ENCODE measurements at places on chromosomes 6 and 20.

GRCh38 chr6:156457601-156458000 is 319.6 kb upstream of the ARID1B start:
- DNase-seq, result no peak

DNA sequence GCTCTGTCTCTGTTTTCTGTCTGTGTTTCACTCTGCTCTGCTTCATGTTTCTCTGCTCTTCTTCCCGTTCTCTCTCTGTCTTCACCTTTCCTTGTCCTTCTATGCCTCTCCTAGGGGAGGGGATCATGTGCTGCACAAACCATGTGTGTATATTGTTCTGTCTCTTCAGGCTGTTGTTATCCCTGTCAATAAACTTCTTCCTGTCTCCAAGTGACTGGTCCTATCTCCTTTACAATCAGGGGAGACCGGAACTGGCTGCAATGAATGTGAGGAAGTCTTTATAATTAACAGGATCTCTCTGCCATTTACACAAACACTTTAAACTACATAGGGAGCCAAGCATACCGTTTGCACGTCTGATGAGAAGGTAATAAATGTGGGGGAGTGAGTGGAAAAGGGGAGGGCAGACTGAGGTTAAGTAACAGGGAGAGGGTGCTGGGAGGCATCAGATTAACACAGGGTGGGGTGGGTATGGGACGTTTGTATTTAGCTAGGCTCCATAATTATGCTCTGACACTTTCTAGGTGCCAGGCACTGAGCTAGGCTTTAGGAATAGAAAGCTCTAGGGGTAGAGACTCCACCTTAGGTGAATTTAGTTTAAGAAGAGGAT is 626.1 kb downstream of the DHX35 start:
- DNase-seq, result no peak

GRCh38 chr6:131875647-131876046 is 67.8 kb downstream of the ENPP1 start:
- no peak for DNase-seq

- DNase-seq, result no peak
Measured at GRCh38 chr6:16372029-16372776, 133.8 kb downstream of the GMPR start.

- no peak for DNase-seq
Measured at GRCh38 chr6:75103431-75103830, 102.4 kb downstream of the COL12A1 start.

DNA sequence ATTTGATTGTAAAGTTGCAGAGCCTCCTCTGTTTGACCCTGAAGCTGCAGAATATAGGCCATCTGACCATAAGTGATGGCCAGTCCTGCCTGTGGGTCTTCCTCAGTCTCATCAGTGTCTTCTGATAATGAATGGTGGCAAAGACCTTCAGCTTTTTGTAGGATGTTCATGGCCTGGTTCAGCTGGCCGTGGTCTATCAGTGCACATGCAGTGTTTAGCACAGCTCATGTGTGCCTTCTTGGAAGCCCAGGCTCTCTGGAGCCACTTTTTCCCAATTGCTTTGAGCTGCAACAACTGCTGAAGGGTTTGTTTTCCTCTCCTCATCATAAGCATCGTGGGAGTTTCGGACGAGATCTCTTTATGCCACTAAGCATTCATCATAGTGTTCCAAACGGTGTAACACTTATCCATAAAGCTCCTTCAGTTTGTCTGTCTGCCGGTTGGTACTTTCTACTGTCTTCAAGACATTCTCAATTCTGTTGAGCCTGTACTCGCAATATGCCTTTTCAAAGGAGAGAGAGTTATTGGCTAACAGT is 70.1 kb upstream of the TULP4 start:
- DNase-seq, result no peak

GRCh38 chr20:31811796-31812728 is 7.1 kb upstream of the MYLK2 start:
- no peak for DNase-seq

DNA sequence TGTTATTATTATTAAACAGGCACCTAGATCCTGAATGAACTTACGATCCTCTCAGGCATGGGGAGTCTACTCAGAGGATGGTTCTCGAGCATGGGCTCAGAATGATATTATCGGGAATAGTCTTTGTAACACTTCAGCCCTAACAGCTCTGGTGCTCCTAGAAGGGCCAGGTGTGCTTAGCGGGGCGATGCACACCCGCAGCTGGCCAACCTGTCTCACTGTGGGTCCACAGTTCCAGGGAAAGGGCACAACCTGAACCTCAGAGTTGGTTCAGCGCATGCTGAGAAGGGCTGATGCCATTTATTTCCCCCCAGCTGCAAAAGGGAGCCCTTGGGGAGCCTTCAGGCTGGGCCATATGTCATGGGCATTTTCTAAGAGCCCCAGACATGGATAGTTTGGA is 26.2 kb downstream of the RRAGD start:
- no peak for DNase-seq

GRCh38 chr6:158040051-158040803 is 58.6 kb downstream of the SYNJ2 start:
- DNase-seq, result peak; percentile 51

- no peak for DNase-seq
Measured at GRCh38 chr6:152696522-152696921, 1.2 kb upstream of the MYCT1 start.

- no peak for DNase-seq
Measured at GRCh38 chr6:133730881-133731280, 158.0 kb upstream of the TCF21 start.

DNA sequence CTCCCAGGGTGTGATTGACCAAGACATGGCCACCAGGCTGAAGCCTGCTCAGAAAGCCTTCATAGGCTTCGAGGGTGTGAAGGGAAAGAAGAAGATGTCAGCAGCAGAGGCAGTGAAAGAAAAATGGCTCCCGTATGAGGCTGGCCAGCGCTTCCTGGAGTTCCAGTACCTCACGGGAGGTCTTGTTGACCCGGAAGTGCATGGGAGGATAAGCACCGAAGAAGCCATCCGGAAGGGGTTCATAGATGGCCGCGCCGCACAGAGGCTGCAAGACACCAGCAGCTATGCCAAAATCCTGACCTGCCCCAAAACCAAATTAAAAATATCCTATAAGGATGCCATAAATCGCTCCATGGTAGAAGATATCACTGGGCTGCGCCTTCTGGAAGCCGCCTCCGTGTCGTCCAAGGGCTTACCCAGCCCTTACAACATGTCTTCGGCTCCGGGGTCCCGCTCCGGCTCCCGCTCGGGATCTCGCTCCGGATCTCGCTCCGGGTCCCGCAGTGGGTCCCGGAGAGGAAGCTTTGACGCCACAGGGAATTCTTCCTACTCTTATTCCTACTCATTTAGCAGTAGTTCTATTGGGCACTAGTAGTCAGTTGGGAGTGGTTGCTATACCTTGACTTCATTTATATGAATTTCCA is 4.6 kb upstream of the SNRNP48 start:
- no peak for DNase-seq

DNA sequence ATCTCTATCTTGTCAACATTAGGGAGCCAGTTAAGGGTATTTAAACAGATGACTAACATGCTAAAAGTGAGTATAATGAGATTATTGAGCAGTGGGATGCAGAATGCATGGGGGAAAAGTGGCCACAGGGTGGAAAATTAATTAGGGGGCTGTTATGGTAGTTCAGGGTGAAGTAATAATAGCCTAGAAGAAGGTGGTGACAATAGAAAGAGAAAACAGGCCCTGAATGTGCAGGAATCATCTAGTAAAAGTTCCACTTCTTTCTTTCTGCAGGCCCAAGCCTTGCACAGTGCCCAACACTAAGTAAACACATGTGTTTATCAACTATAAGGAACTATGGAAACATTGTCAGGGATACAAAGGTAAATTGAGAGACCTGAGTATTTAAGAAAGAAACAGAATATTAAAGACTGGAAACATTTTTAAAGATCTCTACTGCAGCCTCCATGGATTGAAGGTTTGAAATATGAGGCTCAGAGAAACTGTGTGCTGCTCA is 7.1 kb upstream of the MYB start:
- no peak for DNase-seq

- DNase-seq, result no peak
Measured at GRCh38 chr6:125279961-125280360, 21.8 kb downstream of the HDDC2 start.

GRCh38 chr6:110390404-110390803 is 25.0 kb downstream of the DDO start:
- no peak for DNase-seq

- no peak for DNase-seq
Measured at GRCh38 chr6:45493761-45494160, 116.0 kb upstream of the SUPT3H start.

DNA sequence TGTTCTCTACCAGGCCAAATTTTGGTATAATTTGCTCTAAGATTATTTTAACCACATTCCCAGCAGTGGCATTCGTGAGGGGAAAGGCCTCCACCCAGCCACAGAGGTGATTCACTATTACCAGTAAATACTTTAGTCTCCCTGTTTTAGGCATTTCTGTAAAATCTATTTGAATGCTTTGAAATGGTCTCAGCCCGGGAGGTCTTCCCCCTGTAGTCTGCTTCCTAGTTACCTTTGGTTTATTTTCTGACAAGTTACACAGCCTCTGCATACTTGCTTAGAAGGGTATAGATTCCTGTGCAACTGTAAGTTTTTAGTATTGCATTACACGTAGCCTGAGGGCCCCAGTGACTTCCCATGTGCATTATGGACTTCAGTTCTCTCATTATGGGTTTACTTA is 248.7 kb downstream of the C6orf118 start:
- no peak for DNase-seq

- no peak for DNase-seq
Measured at GRCh38 chr6:118588626-118589025, 40.5 kb downstream of the PLN start.

- no peak for DNase-seq
Measured at GRCh38 chr6:74250161-74250818, 554.3 kb downstream of the CD109 start.

GRCh38 chr6:6623553-6623952 is 35.0 kb downstream of the LY86 start:
- no peak for DNase-seq

- no peak for DNase-seq
Measured at GRCh38 chr6:18664401-18664800, 277.3 kb downstream of the RNF144B start.

DNA sequence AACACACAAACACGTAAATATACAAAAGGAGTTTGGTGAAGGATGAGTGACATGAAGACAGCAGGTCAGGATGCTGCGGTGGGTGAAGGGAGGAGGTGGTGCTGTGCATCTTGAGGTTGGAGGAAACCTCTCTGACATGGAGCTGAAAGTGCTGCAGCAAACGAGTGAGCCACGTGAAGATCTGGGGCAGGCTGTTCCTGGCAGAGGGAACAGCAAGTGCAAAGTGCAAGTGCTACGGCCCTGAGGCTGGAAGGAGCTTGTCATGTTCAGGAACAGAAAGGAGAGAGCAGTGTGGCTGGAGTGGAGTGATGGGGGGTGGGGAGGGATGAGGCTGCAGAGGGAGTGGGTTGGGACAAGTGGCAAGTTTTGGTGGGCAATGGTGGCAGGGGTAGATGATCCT is 24.8 kb upstream of the ANGPT4 start:
- no peak for DNase-seq

GRCh38 chr6:113433335-113433991 is 423.7 kb upstream of the MARCKS start:
- DNase-seq, result no peak

DNA sequence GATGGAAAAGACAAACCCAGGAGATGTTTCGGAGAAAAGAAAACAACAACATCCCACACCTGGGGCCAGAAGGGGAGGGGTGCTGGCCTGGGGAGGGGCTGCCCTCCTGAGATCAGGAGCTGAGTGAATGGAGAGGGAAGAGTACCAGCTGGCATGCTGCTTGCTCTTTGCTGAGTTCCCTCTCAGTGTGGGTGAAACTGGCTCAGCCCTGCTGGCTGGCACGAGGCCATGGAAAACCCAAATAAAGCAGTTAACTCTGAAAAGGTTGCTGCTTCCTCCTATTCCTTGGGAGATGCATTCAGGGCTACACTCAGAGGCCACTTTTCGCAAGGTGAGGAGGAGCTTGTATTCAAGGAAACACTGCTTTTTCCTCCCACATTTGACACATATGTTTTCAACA is 8.0 kb upstream of the KCNK16 start:
- no peak for DNase-seq

GRCh38 chr6:53939830-53940229 is 145.0 kb downstream of the LRRC1 start:
- no peak for DNase-seq

- no peak for DNase-seq
Measured at GRCh38 chr6:156057869-156058268, 602.2 kb upstream of the NOX3 start.

DNA sequence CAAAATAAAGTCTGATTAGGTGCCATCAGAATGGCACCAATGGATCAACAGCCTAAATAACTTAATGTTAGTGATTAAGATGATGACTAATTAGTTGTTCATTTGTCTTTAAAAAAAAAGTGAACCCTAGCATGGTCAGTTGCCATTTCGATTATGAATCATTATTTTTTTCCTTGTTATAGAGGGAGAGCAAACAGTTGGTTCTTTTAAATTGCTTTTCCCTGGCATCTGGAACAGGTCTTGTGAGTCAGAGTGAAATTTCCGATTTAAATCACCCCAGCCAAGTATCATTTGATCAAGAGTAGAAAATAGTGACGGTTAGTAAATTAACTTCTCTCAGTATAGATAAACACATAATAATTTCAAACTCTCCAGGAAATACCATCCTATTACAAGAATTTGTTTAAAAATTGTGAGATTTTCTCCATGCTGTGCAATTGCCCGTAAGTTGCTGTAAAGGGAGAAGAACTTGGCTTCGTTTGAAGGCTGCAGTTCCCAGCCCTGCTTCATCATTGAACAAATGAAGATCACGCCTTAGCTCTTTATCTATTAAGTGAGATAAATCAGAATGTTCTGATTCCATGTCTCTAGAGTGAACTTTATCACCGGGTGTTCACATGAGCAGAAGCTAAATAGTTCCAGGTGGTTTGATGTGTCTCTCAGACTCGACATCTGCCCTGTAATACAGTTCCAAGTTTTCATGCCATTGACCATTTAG is 741.3 kb downstream of the DOK5 start:
- DNase-seq, result no peak

GRCh38 chr6:102187186-102187585 is 793.7 kb downstream of the GRIK2 start:
- DNase-seq, result no peak

- DNase-seq, result no peak
Measured at GRCh38 chr6:37033819-37034795, 28.7 kb downstream of the FGD2 start.

Data from HEK293T (cell line).